ENCODE measurements at places on chromosomes 16 and 17.

DNA sequence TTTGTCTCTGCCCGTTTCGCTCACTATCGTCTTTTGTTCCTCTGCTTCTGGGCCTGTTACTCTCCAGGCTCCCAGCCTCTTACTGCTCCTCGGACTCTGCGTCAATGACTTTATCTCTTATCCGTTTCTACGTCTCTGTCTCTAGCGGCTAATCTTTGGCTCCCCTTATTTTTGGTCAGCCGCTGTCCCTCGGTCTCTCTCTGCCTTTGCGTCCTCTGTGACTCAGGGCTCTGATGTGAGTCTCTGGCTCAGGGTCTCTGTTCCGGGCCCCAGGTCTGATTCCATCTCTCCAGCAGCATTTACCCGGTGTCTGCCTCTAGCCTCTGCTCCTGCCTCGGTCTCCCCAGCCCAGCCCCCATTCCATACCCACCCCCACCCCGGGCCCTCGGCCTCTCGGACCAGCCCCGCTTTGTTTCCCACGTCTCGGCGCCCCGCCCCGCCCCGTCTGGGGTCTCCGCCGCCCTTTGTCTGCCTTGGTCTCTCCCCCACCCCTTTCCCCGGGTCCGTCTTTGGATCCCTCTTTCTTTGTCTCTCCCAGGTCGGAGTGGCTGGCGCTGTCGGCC, 547 bp upstream of the ZNF48 start:
- no peak for DNase-seq

GRCh38 chr17:34658811-34659560, 79.6 kb downstream of the TMEM132E start:
- no peak for DNase-seq

GRCh38 chr17:14201021-14201987, 35.4 kb downstream of the CDRT15 start:
- DNase-seq = peak; percentile 53

GRCh38 chr17:83070800-83071341, 8.5 kb upstream of the METRNL start:
- no peak for DNase-seq
